NCI-H748 treated with DMSO at 0.1 percent for 48 hours (cell line): ENCODE measurements at places on chromosomes 7 and 10.

DNA sequence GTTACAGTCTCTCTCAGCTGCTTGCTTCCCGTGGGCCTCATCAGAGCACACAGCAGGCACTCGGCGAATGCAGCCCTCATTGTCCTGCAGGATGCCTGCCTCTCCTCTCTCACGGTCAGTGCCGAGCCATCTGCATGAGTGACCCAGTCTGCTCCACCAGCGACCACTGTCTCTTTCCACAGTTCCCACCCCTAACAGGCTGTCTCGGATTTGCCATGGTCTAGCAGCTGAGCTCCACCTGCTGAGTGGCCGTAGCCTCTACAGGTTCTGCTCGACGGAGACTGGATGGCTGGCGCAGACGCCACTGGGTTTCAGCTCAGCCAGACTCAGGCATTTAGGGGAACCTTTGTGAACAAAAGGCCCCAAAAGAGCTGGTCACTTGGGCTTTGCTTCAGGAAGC, 209.4 kb upstream of the FOXK1 start:
- no peak for DNase-seq

DNA sequence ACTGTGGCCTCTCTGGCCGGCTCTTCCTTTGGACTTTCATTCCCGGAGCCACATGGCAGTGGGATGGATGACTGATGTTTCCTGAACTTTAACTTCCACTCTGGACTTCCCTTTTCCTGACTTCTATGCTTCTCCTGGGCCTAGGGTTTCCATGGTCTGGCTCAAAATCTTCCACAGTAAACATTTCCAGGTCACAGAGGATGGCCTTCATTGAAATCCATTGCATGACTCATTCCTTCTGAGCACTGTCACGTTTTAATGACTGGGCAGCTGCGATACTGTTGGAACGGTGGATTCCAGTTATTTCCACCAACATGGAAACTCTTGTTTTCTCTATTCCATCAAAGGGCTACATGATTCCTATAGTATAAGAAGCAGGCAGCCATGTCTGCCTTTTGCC, 24.4 kb upstream of the ZNF273 start:
- DNase-seq: no peak

GRCh38 chr10:129108994-129109393, 358.0 kb upstream of the MGMT start:
- no peak for DNase-seq

DNA sequence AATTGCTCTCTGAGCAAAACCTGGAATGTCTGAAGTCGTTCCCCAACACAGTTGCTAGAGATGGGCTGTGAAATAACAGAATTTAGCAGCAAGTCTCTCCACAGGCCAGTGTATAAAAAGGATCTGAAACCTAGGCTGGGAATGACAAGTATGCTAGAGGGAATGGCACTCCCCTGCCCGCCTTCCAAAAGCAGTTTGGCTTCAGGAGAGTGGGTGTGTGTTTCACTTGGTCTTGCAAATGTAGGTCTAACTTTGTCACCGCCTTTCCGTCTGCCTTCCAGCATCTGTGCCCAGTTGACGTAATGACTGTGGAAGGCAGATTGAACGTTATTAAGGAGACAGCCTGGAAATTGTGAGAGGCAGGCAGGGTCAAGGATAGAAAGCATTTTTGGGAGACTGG, 18.0 kb upstream of the MTURN start:
- no peak for DNase-seq

- DNase-seq: no peak
Measured at GRCh38 chr7:2575733-2576340, 17.1 kb downstream of the IQCE start.

DNA sequence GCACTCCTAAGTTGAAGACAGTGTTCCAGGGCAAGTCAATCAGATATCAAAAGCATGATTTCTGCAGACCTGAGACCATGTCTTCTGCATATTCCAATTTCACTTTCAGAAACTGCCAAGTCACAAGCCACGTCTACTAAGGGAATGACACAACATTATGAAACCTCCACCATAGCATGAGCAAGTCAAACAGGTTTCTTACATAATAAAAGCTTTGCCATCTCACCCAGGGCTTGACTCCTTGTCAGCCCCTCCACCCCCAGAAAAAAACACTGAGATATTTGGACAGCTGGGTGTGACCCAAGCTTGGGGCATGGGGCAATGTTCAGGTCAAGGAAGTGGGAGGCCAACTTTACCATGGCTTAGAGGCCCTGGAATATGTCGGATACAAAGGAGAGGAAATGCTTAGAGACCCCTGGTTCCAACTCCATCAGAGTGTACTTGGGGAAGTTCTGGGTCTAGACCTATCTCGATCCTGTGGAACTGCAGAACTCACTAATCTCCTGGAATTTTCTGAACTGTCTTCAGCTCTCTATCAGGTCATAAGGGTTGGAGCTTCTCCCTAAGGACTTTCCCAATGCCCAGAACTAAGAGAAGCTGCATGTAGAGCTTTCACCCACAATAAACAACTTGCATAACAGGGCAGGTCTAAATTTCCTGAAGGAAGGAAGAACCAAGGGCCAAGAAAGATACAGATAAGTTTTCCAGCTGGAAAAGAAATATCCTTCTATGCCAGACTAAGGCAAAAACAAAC, 80.6 kb upstream of the NAMPT start:
- no peak for DNase-seq

- DNase-seq: no peak
Measured at GRCh38 chr10:86756511-86757112, at the start of gene BMPR1A. BMPR1A (plus strand) TSS chr10:86756619; CDS start chr10:86876019, 119,400 bp downstream.

- peak; percentile 67 for DNase-seq
Measured at GRCh38 chr10:10878963-10879362, 138.7 kb upstream of the CELF2 start.

GRCh38 chr7:124934841-124935240, 5.2 kb upstream of the POT1 start:
- DNase-seq: no peak

DNA sequence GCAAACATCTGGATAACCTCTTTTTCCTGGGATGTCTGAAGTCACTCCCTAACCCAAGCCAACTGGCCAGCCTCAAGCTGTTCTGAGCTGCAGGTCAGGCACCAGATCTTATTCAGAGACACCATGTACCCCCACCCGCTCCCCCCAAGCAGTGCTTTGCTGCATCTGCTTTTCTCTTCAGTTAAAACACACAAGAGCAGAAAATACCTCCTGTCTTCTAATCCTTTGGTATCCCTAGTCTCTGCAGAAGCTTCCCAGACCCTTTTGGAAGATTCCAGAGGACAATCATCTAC, 3.0 kb downstream of the ZNF488 start:
- no peak for DNase-seq

GRCh38 chr10:87684001-87684638, 24.4 kb downstream of the PAPSS2 start:
- DNase-seq: no peak

DNA sequence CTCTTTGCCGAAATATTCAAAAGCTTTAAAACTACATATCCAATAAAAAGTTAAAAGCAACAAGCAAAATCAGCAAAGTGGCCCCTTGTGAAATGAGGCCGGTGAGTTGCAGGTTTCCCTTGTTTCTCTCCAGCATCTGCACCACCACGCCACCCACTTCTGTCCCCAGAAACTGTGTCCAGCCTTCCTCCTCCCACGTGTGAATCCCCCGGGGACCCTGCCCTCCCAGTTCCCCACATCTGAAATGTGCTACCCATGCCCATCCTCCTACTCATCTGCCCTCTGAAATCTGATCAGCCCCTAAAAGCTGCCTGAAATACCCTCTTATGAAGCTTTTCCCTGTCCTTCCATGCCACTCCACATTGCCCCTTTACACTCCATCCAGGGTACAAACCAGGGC, 3.8 kb downstream of the ALOX5 start:
- DNase-seq: no peak

GRCh38 chr7:129773328-129773731, 161.8 kb downstream of the NRF1 start:
- DNase-seq: no peak

DNA sequence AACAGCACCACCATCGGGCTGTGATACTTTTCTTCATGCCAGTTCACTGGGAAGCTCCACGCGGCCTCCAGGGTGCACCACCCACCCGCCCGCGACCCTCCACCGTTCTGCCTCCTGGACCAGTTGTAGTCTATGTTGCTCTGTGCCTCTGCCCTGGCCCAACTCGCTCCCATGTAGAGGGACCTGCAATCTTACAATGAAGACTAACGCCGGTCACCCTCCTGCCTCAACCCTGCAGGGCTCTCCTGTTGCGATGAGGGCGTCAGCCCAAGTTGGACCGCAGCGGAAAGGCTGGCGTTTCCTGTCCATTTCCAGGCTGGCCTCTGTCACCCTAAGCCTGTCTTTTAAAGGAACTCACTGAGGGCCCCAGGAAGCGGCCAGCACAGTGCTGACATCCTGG, 34.9 kb downstream of the IL15RA start:
- no peak for DNase-seq

GRCh38 chr7:51982653-51983052, 666.0 kb upstream of the COBL start:
- no peak for DNase-seq

- no peak for DNase-seq
Measured at GRCh38 chr10:118310822-118311221, 31.3 kb downstream of the FAM204A start.

- no peak for DNase-seq
Measured at GRCh38 chr10:119541046-119541445, 1.5 kb downstream of the RGS10 start.

- DNase-seq: no peak
Measured at GRCh38 chr10:35487336-35488034, 117.7 kb upstream of the GJD4 start.

DNA sequence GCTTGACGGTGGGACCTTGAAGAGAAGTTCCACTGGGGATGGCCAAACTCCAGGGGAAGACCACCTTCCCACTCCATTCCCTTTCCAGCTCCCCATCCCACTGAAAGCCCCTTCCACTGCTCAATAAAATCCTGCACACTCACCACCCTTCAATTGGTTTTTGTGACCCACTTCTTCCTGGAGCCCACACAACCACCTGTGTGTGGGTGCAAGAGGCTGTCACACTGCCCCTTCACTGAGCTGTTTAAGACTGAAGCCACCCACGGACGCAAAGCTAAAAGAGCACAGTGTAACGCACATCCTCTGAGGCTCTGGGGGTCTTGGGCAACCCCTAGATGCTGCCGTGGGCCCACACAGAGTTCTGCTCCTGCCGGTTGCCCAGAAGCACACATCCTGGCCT, 12.8 kb upstream of the PITRM1 start:
- DNase-seq: no peak

DNA sequence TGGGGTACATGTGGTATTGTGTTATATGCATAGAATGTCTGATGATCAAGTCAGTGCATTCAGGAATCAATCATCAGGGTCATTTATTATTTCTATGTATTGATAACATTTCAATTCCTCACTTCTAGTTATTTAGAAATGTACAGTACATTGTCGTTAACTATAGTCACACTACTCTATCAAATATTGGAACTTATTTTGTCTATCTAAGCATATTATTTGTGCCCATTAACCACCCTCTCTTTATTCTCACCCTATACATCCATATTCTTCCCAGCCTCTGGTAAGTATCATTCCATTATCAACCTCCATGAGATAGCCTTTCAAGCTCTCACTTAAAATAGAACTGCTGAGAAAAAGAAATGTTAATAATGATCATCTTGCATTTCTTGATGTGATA, 596.5 kb upstream of the POT1 start:
- DNase-seq: no peak

- DNase-seq: no peak
Measured at GRCh38 chr10:58266003-58266825, 1.5 kb downstream of the IPMK start.

DNA sequence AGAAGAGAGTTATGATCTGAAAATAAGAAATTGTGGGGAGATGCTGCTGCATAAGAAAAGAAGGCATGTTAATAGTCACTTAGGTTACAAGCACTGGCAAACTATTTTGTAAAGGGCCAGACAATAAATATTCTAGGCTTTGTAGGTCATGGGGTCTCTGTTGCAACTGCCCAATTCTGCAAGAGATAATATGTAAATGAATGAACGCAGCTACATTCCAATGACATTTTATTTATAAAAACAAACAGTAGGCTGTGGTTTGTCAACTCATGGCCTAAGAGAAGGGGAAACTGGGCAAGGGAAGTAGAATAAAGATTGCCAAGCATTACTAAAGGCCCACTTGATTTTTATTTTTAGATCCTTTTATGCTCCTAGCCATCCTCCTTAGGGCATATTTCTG, 133.1 kb downstream of the RAPGEF5 start:
- no peak for DNase-seq

DNA sequence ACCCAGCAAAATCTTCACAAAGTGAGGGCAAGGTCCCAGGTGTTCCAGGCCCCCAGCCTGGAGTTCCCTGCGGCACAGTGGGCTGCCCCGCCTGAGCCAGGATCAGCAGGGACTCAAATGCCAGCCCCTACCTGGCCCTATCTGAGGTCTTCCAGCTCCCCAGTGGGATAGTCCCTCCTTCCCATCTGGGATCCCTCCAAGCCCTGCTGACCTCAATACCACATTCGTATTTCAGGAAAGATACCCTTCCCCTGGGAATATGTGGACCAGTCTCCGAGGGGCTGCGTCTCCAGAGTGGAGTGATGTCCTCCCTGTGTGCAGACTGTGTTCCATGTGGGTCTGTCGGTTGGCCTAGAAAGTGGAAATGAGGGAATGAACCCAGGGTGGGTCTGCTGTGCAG, 40.9 kb downstream of the ELFN1 start:
- no peak for DNase-seq

GRCh38 chr10:70585578-70586169, 16.9 kb downstream of the PRF1 start:
- no peak for DNase-seq

DNA sequence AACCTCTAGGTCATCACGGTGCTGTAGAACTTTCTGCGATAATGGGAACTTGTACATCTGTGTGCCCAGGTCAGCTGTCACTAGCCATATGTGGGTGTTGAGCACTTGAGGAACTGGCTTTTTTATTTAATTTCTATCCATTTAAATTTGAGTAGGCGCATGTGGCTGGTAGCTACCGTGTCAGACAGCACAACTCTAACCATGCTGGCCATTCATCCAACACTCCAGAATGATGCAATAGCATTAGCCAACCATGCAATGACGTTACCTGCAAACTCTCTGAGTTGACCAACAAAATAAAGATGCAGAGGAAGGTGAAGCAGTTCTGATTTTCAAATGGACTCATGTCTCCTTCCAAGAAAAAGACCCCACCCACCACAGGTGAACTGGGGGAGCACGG, 24.4 kb upstream of the CHST15 start:
- no peak for DNase-seq

DNA sequence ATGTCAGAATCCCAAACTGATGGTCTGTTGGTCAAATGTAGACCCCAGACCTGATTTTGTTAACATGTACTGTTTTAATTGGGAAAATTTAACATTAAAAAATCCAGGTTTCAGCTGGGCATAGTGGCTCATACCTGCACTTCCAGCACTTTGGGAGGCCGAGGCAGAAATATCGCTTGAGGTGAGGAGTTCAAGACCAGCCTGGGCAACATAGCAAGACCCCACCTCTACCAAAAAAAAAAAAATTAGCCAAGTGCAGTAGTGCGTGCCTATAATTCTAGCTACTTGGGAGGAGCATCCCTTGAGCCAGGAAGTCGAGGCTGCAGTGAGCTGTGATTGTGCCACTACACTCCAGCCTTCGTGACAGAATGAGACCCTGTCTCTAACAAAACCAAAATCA, 15.9 kb upstream of the CAMK2G start:
- no peak for DNase-seq

GRCh38 chr10:72794260-72794659, 99.3 kb upstream of the OIT3 start:
- no peak for DNase-seq
